ENCODE measurements at places on chromosomes 5 and 9.

DNA sequence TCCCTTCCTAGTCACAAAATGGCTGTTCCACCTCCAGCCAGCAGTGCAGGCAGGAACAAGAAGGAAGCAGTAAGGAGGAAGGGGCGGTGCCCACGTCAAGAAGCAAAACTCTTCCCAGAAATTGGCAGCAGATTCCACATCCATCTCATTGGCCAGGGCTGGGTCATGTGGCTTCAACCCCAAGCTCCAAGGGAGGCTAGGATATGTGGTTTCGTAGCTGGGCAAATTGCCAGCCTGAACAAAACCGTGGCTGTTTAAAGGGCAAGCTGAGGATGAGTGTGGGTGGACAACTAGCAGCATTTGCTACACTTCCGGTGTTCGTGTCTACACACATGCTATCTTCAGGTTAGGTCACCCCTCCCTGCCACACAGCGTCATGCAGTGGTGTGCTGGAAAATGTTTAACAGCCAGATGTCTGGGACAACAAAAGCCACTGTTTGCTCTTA is 92.1 kb upstream of the MAP1B start:
- DNase-seq: peak; percentile 35

DNA sequence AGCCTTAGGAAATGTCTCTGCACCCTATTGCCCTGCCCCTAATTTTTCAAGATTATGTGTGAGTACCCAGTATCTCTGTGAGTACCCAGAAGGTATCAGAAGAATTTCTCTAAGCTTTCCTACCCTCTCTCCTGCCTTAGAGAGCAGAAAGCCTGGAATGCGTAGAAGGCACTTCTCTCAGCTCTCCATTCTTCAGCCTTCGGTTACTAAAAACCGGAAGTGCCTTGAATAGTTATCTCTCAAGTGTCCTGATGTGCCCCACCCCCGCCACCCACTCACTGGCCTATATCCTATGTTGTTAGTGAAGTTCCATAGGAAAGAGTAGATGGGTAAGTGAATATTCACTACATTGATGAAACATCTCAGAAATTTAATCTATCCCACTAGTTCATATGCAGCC is 210.7 kb upstream of the CDH10 start:
- no peak for DNase-seq

DNA sequence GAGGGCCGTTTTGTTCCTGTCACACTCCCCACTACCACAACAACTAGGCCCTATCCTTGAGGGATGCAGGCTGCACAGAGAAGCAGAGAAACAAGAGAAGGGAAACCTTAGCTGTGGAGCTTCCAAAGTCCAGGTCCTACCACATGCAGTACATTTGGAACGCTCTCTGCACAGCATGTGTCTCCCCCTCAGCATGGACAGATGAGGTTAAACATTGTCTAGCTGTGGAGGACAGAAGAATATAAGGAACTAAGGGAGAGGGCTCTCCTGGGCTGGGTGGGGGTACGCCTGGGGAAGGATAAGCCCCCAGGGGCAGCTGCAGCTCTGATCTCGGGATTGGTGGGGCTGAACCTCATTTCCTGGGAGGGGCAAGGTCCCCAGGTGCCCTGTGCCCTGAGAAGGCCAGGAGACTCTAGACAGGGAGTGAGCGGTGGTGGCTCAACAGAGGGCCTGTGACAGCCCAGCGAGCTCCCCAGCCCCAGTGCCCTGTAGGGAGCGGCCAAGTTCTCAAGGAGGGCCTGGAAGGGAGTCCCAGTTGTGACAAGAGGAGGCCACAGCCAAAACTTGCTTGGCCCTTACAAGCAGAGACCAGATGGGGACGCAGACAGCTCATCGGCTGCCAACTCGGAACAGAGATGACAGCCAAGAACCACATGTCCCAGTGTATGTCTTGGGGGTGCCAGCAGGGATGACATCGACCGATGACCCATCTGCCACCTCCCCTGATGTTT is 30.1 kb downstream of the TSPAN17 start:
- DNase-seq: peak; percentile 50

GRCh38 chr5:94285984-94286383 is 332.4 kb downstream of the KIAA0825 start:
- DNase-seq: no peak

DNA sequence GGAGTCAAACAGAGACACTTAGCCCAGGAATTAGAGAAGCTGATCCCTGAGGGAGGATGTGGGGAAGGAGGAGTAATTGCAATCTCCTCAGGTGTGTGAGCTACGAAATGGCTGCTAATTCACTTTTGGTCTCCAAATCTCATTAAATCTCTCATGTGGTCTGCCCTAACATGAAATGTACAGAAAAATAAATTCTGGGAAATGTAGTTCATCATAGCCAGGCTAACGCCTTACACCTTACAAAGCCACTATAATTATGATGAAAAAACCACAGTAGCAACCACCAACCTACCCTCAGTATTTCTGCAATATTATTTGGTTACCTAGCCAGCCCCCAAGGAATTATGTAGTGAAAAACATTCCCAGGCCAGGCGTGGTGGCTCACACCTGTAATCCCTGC is 354.0 kb downstream of the TMEM167A start:
- no peak for DNase-seq

DNA sequence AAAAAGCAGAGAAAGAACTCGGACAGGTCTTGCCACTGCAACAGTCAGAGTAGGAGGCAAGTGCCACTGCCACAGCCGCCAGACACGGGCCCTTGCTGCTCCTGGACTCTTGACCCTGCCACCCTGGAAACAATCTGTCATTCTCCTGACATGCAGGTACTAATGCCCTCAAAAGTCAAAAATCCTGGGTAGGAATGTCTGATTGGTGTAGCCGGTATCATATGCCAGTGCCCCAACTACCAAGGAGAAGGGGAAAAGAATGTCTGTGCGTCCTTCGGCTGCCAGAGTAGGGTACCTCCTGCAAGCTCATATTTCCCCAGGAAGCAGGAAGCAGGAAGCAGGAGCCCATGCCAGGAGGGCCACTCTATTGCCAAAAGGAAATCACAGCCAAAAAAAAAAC is 30.5 kb upstream of the F2RL1 start:
- DNase-seq: no peak

Data from left ventricle myocardium superior (tissue), 1 donor.